ENCODE measurements at places on chromosomes 6 and 20.

GRCh38 chr20:14523090-14523489 is 185.7 kb upstream of the FLRT3 start:
- H3K27ac ChIP-seq: no peak overlapping the region
- H3K4me1 ChIP-seq: no peaks in the 10 kb centered on the region
- H3K27me3 ChIP-seq: no peaks in the 10 kb centered on the region
- H3K36me3 ChIP-seq: no peaks in the 10 kb centered on the region
- no peak overlapping the region for H3K4me3 ChIP-seq

GRCh38 chr6:164763788-164764187 is 545.6 kb downstream of the C6orf118 start:
- no peaks in the 10 kb centered on the region for H3K36me3 ChIP-seq
- no peak for DNase-seq
- H3K4me1 ChIP-seq: no peaks in the 10 kb centered on the region

- no peak overlapping the region for H3K4me3 ChIP-seq
- H3K27me3 ChIP-seq: no peaks in the 10 kb centered on the region
- no peak for DNase-seq
- no peaks in the 10 kb centered on the region for H3K36me3 ChIP-seq
- no peaks in the 10 kb centered on the region for H3K4me1 ChIP-seq
- no peak overlapping the region for H3K27ac ChIP-seq
Measured at GRCh38 chr6:139198529-139199288, 63.8 kb downstream of the HECA start.

DNA sequence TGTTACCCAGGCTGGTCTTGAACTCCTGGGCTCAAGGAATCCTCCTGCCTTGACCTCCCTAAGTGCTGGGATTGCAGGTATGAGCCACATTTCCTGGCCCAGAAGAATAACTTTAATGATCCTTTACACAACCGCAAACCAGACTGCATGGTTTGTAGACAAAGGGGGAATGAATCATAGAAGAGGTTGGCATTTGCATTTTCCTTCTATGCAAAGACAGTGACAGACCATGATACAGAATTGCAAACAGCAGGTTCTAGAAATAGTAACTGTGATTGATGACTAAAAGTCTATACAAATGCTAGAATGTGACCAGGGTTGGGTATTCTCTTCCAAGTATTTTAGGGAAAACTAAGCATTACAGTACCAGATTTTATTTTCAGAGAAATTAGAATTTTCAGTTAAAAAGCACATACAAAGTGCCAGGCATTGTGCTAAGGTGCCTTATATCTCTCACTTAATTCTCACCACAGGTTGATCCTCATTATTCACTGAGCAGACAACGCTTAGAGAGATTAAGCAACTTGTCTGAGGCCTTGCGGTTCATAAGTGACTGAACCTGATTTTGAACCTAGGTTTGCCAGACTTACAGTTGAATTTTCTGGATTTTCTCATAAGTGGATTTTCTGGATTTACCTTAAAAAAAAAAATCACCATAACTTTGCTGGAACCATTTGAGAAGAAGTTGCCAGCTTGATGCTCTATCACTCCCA is 146.6 kb downstream of the ZFAND3 start:
- H3K4me1 ChIP-seq: no peaks in the 10 kb centered on the region
- DNase-seq: no peak
- H3K4me3 ChIP-seq: no peak overlapping the region
- H3K27ac ChIP-seq: no peak overlapping the region
- H3K36me3 ChIP-seq: no peaks in the 10 kb centered on the region

GRCh38 chr6:115986026-115986425 is 74.7 kb downstream of the FRK start:
- H3K36me3 ChIP-seq: no peaks in the 10 kb centered on the region
- H3K4me3 ChIP-seq: no peak overlapping the region
- DNase-seq: no peak
- H3K27me3 ChIP-seq: no peaks in the 10 kb centered on the region

DNA sequence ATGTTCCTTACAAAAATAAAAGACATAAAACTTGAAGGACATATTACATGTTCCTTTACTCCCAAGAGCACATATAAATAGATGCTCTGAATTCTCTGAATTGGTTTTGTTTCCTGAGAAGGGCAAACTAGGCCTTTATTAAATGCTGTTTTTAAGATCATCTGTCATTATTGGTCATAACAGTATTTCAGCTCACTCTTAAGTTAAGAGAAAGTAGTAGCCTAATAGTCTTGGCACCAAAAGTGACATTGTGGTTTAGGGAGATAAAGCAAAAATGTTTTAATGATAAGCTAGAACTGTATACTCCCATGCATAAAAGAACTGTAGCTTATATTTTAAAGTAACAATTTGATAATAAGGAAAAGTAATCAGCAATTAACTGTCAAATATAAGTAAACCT is 361.1 kb upstream of the PTCHD4 start:
- no peak for DNase-seq
- no peaks in the 10 kb centered on the region for H3K36me3 ChIP-seq
- H3K27ac ChIP-seq: no peak overlapping the region
- H3K4me1 ChIP-seq: no peaks in the 10 kb centered on the region

GRCh38 chr6:31386099-31386498 is 17.3 kb upstream of the MICA start:
- no peak overlapping the region for H3K27ac ChIP-seq
- no peaks in the 10 kb centered on the region for H3K4me1 ChIP-seq
- no peaks in the 10 kb centered on the region for H3K36me3 ChIP-seq

DNA sequence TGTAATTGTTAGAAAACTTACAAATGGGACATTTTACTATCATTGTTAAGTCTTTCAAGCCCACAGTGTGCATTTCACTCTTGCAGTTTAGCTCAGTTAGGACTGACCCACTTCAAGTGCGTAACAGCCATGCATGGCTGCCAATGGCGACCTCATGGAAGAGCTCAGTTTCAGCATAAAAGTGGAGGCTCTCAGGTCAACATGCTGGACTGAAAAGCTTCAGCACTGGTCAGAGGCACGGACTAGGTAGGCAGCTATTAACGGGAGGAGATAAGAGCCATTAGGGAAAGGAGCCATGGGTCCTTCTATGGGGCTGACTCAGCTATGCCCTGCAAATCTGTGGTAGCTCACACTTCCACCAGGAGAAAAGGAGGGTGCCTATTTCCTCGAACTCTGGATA is 101.8 kb downstream of the TTLL2 start:
- H3K27me3 ChIP-seq: no peaks in the 10 kb centered on the region
- H3K4me1 ChIP-seq: peaks cover 4% of the 10 kb centered on the region
- no peak overlapping the region for H3K27ac ChIP-seq
- no peaks in the 10 kb centered on the region for H3K36me3 ChIP-seq
- no peak for DNase-seq
- H3K4me3 ChIP-seq: no peak overlapping the region

DNA sequence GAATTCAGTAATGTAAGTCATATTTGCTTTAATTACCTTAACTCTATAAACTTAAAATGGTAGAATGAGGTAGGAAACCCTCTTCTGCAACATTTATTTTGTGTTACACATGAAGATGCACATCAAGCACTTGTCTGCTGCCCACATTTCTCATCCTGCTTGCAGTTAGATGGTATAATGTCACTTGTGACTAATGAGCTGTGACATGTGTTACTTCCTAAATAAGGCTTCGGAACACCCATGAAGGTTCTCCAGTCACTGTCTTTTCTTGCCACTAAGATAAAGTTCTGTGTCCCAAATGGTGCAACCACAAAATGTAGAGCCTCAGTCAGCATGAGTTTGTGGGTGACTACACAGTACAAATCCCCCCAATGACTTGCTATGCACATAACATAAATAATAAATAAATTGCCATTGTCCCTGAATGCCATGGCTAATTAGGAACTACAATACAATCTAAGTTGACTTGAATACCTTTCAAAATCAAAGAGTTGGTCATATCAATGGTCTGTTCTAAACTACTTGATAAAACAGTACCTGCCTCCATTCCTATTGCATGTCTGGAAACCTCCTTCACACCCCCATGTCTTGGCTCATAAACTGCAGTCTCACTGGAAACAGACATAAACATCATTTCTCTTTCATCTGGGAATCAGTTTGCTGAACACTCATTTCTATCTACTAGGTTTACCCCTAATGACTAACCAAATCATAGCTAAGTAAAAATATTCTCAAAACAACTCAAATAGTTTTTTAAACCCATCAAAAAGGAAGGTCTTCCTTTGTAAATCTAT is 157.2 kb downstream of the PTPRK start:
- H3K27me3 ChIP-seq: no peaks in the 10 kb centered on the region
- H3K4me1 ChIP-seq: peaks cover 6% of the 10 kb centered on the region
- H3K27ac ChIP-seq: no peak overlapping the region
- H3K36me3 ChIP-seq: no peaks in the 10 kb centered on the region
- no peak for DNase-seq
